Endodermal cell (in vitro differentiated cells): ENCODE measurements at places on chromosomes 6 and 20.
A peak's percentile ranks its signal among the peaks of the same experiment; 100 is the strongest.

DNA sequence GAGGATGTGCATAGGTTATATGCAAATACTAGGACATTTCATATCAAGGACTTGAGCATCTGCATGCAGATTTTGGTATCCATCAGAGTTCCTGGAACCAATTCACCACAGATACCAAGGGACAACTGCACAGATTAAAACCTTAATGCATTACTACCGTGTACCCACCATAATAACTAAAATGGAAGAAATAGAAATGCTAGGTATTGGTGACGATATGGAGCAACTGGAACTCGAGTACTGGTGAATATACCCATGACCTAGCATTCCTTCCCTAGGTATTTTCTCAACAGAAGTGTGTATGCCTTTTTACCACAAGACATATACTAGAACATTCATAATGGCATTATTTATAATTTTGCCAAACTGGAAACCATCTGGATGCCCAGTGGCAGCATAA lies 18.5 kb downstream of the KCNS1 start:
- DNase-seq, result no peak

DNA sequence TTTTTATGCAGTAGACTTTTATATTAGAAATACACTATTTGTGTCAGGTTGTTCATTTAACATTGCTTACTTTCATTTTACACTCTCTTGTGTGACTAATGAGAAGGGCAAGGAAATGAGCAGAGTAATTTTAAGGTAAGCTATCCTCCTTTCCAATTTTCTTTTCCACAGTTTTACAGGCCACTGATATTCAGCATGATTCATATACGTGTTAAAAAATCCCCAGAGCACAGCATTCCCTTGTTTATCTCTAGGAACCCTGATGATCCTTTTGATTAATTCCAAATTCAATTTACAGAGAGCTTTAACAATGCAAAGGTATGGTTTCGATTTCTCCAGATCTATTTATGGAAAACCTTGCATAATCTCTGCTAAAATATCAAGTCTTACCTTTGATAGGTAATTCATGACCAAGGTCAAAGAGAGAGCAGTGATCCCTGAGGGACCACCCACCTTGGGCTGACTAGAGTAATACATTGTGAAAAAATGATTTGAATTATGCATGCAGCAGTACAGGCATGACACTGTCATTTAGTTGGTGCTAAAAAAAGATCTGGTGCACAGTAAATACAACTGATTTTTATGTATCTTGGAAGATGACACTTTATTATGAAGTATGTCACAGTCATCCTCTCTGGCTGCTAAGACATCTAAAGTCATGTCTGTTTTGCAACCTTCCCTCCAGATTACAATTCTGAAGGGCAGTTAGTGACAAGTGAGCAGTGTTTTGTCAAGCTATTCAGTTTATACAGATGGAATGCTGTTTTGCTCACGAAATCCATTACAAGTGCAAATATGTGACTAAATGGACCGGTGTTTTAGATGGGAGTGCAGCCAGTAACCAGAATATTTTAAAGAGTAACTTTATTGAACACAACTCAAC lies 736.6 kb downstream of the EPHA7 start:
- DNase-seq, result no peak

DNA sequence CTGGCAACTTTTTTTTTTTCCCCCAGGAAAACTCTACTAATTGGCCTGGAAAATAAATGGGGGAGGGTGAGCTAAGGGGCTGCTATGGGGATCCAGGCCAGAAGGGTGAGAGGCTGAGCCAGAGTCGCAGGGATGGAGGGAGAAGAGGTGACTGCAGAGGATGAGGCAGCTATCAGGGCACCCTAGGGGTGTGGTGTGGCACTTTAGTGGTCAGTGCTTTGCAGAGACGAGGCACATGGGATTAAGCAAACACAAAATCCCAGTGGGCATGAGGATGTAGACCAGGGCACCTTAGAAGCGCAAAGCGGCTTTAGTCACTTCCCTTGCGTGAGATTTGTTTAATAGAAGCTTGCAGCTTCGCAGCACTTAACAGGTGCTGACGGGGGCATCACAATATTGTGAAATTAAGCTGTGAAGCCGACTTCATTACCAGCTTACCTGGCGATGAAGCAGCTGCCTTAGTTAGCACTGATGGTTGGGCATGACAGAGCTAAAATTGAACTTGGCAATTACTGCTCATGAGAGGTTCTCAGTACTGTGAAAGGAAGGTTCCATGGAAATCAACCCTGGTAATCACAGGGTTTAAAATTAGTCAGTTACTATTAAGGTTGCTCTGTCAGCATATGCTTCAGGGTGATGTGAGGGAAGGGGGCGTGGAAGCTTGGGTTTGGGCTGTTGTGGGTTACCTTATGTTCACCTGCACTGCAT lies 26.0 kb downstream of the TOX2 start:
- DNase-seq, result no peak

DNA sequence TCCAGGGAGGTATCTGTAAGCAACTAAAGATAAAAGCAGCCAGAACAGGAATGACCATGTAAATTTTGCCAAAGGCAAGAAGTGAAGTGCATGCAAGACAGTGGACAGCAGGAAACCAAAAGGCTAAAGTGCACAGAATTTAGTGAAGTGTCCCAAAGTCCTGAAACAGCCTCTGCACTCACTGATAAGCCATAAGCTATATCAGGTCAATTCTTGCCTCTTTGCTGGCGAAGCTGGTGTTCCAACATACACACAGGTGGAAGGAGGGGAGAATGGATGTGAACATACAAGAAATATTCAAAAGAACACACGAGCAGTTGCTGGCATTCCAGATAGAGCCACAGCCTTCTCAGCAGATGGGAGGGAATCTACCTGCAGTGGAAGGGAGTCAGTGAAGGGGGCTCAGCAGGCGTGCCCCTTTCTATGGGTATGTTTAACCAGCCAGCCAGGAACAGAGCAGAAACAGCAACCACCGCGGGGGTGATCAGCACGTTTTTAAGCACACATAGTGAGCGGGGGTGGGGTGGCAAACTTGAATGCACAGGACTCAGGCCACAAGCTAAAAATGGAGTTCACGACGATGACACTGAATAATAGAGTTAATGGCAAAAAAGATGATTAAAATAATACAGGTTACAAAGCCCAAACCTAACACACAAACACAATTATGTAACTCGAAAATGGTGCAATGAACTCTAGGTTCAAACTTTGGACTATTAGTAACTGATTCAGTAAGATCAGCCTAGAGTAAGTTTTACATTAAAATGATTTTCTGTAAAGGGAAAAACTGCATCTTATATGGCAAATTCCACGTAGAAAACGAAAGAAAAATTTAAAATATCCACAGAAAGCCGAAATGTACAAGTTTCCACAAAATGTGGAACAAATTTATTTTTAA lies 1.2 kb downstream of the ECI2 start:
- DNase-seq, result peak; percentile 74

DNA sequence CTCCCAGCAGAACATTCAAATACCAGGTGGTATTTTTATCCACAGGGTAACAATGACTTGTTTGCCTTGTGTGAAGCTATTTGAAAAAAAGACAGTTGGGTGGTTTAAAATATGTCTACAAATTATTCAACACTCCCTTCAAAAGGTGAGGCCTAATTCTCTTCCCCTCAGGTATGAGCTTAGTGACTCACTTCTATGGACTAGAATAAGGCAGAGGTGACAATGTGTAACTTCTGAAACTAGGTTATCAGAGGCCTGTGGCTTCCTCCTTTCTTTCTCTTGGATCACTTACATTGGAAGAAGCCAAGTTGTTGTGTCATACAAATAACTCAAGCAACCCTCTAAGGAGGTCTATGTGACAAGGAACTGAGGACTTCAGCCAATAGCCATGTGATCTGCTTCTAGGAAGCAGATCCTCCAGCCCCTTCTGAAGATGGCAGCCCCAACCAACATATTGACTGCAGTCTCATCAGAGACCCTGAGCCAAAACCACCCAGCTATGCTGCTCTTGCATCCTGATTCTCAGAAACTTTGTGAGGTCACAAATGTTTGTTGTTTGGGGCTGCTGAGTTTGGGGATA lies 102.6 kb downstream of the SNAP25 start:
- no peak for DNase-seq

GRCh38 chr20:34045930-34046725 lies 52.4 kb downstream of the RALY start:
- peak; percentile 74 for DNase-seq

DNA sequence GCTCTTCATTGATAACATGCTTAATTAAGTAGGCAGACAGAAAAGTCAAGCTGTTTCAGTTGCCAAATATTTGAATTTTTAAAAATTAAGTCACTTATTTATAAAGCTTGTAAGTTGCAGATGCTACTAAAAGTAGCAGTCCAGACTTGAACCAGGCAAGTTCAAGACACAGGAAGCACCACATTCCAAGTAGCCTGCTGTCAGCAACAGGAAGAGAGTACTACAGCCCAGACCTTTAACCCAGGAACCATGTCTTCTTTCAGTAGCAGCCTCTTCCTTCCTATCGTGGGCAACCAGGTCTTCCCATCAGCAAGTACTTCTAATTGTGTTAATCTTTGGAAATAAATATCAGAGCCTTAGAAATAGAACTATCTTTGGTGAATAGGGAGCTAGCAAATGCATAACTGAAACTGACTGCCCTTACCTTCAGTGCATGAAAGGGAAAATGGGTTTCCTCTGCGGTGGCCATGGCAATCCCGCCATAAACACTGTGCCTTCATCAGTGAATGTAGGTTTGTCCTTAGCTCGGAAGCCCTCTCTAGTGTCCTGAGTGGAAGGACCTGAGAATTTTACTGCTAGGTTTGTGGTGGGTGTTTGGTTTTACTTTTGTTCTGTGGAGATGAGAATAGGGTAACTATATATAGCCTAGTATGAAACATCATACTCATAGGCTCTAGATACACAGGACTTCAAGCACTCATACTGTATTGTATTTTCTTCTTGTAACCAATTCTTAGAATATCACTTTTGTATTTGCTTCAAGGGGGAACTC lies 95.6 kb downstream of the SYCP2 start:
- no peak for DNase-seq

- DNase-seq, result no peak
These were observed 117.5 kb downstream of the PRIM2 start for GRCh38 chr6:57434944-57435343.

DNA sequence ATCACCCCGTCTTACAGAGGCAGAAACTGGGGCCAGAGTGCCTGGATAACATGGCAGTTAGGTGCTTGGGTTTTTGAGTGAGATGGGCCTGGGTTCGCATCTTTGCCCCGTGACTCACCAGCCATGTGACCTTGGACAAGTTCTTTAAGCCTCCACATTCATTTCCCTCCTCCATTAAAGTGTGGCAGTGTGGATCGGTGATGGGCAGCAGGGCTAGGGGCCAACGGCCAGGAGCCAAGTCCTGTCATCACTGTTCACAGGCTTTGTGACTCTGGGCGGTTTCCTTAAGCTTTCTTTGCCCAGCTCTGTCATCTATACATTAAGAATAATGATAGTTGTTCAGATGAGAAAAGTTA lies 85.5 kb upstream of the PMEPA1 start:
- DNase-seq, result no peak

GRCh38 chr20:11098888-11099287 lies 425.1 kb upstream of the JAG1 start:
- peak; percentile 49 for DNase-seq

- no peak for DNase-seq
These were observed 4.9 kb downstream of the ALDH8A1 start for GRCh38 chr6:134945045-134945444.

- no peak for DNase-seq
These were observed 61.8 kb upstream of the TIAM2 start for GRCh38 chr6:154933181-154933827.

DNA sequence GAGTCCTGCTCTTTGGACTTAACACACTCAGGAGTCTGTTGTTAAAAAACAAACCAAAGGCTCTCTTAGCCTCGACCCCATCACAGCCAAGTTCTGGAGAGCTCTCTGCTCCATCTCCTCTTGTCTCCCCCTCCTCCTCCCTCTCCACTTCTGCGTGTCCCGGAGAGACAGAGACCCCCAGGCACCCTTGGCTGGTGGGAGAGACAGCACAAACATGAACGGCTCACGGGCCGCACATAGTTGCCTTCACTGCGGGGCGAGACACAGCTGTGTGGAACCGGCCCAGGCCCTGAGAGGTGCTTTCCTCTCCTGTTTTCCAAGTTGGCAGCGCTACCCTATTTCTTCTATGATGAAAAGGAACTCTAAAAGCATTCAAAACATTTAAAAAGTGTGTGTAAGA lies 23.3 kb upstream of the MYT1 start:
- no peak for DNase-seq

DNA sequence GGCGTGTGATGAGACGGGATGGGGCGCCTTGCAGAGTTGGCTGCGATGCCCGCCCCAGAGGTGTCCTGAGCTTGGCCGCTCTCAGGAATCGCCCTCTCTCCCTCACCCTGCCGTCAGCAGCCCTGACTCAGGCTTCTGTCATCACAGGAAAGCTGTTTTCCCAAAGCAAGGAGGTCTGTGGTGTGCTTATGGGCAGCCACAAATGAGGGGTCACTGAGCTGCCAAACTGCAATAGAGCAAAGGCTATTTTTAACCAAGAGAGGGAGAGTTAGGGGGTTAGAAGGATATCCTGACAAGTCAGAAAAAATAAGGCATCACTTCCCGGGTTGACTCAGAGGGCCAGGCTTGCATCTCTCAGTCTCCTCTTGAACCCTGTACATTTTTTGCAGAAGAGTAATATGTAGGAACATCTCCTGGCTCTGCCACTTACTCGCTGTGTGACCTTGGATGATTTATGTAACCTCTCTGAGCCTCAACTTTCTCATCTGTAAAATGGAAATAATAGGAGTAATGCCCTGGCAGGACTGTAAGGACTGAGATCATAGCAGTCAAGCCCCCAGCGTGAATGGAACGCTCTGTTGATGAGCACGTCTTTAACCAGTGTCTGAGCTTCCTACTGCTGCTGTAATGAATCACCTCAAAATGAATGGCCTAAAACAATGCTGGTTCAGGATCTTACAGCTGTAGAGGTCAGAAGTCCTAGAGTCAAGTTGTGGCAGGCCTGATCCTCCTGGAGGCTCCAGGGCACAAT lies 181.9 kb downstream of the NFATC2 start:
- no peak for DNase-seq

DNA sequence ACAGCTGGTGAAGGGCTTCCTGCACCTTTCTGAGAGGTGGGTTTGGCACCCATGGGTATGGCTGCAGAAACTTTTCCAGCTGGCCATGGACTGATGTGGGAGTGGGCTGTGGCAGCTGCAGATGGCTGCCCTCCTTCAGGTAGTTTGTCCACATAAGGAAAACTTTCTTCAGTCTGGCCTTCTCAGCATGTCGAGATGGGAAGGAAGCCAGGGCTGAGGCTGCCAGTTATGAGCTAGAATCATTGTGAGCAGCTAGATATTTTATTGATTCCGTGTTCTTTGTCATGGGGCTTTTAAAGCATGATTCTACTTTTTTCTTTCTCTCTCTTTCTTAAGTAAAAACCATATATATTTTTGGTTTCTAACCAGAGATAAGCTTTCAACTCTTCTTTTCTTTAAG lies 16.6 kb downstream of the NKX2-4 start:
- no peak for DNase-seq

DNA sequence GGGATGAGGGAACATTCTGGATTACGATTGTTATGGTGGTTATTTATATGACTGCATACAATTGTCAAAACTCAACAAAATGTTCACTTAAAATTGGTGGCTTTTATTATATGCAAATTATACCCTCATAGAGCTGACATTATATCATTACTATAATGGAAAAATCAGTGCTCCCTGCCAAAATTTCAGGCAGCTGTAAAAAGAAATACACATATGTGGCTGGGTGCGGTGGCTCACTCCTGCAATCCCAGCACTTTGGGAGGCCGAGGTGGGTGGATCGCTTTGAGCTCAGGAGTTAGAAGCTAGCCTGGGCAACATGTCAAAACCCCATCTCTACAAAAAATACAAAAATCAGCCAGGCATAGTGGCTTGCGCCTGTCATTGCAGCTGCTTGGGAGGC lies 75.8 kb upstream of the SULF2 start:
- no peak for DNase-seq
